ENCODE measurements at places on chromosomes 12 and 14.

DNA sequence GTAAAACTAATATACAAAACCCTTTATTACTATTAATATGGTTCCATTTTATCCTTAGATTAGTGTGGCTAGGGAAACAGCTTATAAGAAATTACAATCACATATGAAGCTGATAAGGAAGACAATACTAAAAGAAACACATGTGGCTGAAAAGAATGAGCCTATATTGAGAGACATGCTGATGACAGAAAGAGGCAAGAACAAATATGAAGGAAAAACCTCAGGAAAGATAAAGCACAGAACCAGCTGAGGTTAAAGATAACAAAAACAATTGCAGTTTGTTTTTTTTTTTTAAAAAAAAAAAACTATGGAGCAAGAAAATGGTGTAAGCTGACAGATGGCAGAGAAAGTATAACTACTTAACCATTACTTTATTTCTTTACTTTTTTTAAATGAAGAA, 69.2 kb upstream of the OSBPL8 start:
- no peak for DNase-seq

GRCh38 chr12:116881325-116881876, at the start of gene HRK:
Gene HRK (minus strand): TSS chr12:116881441. CDS start chr12:116881307, 134 bp downstream.
- DNase-seq, result no peak

GRCh38 chr12:85367936-85368335, 87.9 kb downstream of the ALX1 start:
- DNase-seq, result no peak

DNA sequence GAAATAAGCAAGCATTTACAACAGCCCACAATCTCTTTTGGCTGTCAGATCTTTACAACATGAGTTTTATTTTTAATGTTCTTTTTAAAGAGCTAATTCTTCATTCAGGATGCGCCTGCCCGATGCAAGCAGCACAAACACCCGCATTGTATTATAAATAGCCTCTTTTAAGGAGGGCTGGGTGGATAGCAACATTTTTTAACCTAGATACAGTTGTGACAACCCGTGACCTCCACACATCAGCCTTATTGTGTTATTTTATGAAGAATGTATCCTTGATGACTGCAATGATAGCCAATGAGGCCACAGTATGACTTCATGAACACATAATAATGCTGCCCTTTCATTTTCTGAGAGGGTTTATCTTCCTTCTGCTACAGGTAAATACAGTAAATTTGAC, 173.7 kb downstream of the FOXN3 start:
- no peak for DNase-seq

DNA sequence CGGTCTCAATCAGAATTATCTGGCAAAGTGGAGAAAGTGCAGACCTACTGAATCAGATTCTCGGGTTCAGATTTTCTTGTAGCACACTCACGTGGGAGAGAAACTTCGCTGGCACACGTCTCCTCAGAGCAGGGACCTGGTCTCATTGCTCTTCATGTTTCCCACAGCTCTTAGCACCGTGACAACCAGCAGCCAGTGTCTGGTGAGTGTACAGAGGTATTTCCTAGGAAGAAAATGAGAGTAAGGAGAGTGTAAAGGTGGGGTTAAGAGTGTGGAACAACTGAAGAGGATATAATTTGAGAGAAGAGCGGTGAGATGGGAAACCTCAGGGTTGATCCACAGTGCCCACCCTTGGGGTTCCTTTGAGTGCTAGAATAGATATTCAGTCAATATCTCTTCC, 89.2 kb downstream of the ARF6 start:
- no peak for DNase-seq

- DNase-seq, result no peak
These were observed 107.5 kb upstream of the PDE3A start for GRCh38 chr12:20260851-20261250.

DNA sequence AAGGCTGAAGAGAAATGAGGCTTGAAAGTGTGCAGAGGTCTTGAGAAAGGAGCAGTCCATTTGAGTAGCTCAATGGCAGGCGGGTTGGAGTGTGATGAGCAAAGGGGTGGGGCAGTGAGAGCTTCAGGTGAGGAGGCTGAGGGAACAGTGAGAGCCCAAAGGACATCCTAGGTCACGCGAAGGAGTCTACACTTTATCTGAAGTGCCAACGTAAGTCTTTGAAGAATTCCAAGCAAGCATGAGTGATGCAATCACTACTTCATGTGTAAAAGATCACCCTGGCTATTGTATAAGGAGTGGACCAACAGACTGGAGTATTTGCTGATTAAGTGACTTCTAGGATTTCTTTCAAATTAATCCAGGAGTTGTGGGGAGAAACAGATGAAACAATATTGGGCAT, 159.9 kb upstream of the HIF1A start:
- no peak for DNase-seq

GRCh38 chr12:53098354-53098981, 1.0 kb downstream of the IGFBP6 start:
- DNase-seq, result no peak
